ENCODE measurements at places on chromosomes 16 and 17.
A peak's percentile ranks its signal among the peaks of the same experiment; 100 is the strongest.

DNA sequence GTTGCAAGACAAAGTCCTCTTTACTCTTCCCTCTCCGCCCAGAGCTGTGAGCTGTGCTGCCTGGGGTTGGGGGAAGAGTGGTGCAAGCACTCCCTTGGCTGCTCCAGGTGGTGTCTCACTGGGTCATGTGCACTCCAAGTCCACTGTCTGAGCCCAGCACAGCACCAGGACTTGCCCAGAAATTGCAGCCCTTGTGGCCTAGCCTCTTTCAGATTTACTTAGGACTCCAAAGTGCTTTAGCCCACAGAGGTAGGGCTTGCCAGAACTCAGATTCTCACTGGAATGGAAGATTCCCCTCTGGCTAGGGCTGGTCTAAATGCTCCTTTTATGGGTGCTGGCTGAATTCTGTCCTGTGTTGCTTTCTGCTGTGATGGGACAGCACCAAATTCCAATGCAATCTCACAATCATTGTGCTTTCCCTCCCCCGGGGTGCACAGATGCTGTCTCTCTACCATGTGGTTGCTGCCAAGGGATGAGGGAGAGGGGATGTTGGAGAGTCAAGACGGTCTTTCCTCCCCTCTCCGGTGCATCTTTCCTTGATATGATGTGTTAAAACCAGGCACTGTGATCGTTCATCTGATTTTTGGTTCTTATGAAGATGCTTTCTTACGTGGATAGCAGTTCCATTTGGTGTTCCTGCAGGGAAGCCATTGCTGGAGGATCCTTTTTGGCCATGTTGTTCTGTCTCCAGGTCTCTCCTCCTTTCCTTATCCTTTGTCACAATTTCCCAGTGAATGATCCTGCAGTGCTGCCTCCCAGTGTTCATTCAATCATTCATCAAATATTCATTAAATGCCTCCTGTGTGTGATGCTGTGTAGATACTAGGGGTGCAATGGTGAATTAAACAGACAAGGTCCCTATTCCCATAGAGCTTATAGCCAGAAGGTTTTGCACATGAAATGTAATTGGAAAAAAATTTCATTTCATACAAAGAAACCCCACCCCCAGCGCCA is 216.3 kb downstream of the SPECC1 start:
- DNase-seq, result peak; percentile 9

DNA sequence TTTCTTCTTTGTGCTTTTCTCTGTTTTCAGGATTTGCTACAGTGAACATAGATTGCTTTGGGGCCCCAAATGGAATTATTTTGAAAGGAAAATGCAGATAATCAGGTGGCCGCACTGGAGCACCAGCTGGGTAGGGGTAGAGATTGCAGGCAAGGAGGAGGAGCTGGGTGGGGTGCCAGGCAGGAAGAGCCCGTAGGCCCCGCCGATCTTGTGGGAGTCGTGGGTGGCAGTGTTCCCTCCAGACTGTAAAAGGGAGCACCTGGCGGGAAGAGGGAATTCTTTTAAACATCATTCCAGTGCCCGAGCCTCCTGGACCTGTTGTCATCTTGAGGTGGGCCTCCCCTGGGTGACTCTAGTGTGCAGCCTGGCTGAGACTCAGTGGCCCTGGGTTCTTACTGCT is 1.2 kb downstream of the STH start:
- no peak for DNase-seq

DNA sequence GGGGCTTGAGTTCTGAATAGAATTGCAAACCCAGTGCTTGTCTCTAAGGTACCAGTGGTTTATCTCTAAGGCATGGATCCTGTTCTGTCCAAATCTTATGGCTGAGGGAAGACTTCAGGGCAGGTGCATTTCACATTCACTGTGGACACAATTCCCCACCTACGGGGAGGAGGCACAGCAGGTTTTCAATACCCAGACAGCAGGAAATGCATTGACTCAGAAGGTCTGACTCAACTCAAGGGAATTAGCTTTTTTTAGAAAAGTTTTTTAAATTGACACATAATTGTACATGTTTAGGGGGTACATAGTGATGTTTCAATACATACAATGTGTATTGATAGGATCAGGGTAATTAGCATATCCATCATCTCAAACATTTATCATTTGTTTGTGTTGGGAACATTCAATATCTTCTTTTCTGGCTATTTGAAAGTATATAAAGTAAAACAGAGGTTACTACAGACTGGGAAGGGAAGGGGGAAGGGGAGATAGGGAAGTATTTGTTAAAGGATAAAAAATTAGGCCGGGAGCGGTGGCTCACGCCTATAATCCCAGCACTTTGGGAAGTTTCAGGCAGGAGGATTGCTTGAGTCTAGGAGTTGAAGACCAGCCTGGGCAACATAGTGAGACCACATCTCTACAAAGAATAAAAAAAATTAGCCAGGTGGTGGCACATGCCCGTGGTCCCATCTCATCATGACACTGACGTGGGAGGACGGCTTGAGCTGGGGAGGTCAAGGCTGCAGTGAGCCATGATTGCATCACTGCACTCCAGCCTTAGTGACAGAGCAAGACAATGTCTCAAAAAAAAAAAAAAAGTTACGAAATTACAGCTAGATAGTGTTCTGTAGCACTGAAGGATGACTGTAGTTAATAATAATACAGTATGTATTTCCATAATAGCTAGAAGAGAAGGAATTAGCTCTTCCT is 54.9 kb downstream of the RGS9 start:
- DNase-seq, result peak; percentile 79

DNA sequence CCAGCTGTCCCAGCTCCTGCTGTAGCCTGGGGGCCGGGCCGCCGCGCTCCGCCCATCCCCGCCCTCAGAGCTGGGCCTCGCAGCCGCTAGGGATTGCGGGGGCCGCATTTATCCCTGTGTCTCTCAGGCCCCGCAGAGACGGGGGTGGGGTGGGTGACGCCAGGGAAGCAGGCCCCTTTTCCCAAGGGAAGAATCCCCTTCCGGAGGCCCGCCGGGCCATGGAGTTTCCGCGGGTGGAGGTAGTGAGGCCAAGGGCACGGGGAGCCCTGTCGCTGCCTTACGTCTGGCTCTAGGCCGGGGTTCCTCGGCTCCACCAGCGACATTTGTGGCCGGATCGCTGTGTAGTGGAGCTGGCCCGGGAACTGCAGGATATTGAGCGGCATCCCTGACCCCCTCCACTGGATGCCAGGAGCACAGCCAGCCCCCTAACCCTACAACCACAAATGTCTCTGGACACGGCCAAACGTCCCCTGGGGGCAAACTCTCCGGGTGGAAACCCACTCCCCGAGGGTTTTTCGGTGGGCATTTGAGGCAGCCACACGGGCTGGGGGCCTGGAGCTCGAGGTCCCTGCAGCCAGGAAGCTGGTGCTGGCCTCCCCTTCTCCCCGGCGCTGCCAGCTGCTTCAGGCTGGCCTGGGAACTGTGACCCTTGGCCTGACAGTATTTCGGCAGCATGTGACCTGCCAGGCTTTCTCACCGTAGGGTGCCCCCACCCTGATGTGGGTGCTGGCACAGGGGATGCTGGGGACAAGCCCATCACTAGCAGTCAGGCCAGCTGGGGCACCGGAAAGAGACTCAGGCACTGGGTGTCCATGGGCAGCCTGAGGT is 12.0 kb upstream of the CD300A start:
- DNase-seq, result peak; percentile 64

- DNase-seq, result no peak
Observed at GRCh38 chr17:57670769-57671569, 74.1 kb downstream of the CCDC182 start.

GRCh38 chr17:63694950-63695773 is 4.8 kb downstream of the LIMD2 start:
- no peak for DNase-seq

- DNase-seq, result no peak
Observed at GRCh38 chr17:9421525-9421924, 154.1 kb downstream of the STX8 start.

DNA sequence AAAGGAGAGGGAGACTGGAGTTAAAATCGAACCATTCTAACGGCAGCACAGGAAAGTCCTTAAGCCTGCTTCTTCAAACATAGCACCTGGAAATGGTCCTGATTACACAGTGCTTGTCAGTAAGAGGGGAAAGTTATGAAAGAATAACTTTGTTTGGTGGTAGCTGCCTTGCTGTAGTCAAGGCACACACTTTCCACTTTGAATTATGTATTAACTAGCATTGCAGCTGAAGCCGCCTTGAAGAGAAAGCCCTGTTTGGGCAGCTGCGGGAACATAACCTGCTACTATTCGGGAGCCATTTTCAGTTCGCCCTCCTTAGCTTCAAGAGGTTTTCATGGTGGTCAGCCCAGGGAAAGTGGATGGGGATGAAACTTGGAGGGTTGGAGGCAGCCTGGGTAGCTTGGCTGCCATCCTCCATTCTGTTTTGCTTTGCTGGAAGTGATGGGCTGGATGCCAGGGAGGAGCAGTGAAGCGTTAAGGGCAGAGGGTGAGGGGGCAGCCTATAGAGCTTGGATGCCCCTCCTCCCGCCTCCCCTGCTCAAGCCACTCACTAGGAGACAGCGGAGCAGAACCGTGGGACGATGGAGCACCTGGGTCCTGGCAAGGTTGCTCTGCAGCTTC is 5.3 kb upstream of the HAS3 start:
- DNase-seq, result no peak

GRCh38 chr17:48973806-48974205 is 5.4 kb upstream of the GIP start:
- no peak for DNase-seq

DNA sequence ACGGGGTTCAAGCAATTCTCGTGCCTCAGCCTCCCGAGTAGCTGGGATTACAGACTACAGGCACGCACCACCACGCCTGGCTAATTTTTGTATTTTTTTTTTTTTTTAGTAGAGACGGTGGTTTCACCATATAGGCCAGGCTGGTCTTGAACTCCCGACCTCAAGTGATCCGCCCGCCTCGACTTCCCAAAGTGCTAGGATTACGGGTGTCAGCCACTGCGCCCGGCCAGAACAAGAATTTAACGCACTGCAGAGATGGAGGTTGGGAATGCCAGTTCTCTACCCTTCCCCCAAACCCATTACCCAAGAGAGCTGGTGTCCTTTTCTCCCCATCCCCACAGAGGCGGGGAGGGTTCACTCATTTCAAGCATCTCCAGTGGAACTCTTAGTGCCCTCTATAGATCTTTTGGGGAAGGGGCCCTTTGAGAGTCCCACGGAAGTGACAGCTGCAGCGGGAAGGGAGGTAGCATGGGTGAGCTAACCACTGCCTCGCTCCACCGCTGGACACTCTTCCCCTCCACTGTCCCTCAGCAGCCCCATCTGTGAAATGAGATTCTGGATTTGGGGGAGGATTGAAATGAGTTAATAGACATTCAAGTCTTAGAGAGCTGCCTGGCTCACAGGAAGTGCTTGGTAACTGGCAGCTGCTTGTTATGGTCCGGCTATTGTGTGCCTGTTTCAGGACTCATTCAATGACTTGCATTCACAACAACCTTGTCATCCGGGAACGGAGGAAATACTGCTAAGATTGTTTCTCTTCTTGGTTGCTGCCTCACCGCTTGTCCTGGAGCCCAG is 3.5 kb upstream of the UBALD2 start:
- DNase-seq, result peak; percentile 59

GRCh38 chr17:50627782-50628601 is 6.7 kb upstream of the ABCC3 start:
- DNase-seq, result no peak

GRCh38 chr16:85689285-85689949 is 663 bp upstream of the GINS2 start:
- no peak for DNase-seq

GRCh38 chr16:2284797-2285576 is 17.1 kb upstream of the RNPS1 start:
- DNase-seq, result no peak
